ENCODE measurements at places on chromosomes 3 and 15.

DNA sequence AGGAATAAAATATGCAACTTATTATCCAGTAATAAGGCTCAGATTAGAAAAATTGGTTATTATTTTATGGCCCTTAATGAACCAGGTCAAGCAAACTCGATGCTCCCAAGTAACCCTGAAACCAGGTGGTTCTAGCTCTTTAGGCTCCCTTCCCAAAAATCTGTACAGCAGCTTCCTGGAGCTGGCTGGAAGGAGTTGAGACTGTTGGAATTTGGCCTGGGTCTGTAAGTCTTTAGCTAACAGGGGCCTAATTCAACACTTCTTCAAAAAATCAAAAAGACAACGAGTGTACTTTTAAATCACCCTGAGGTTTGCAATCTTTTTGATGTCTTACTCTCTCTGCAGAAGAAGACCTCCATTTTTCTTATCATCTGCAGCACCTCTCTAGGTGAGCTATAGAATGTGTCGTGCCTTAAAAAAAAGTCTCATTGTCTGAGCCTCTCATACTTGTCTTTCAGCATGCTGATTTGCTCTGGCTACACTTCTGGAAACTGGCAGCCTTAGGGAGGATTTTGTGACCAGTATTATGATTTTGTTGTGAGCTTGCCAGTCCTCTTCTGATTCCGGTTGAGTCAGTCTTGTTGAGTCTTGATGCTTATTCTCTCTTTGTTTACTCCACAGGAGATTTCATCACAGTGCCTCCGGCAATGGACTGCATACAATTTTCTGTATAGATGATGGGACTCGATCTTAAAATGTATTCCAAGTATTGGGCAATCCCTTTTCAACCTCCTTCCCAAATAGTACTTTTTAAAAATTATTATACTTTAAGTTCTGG is 235.0 kb upstream of the KBTBD8 start:
- H3K27ac ChIP-seq = no peak overlapping the region
- DNase-seq = peak; percentile 53
- no peaks in the 10 kb centered on the region for H3K27me3 ChIP-seq
- no peaks in the 10 kb centered on the region for H3K36me3 ChIP-seq

DNA sequence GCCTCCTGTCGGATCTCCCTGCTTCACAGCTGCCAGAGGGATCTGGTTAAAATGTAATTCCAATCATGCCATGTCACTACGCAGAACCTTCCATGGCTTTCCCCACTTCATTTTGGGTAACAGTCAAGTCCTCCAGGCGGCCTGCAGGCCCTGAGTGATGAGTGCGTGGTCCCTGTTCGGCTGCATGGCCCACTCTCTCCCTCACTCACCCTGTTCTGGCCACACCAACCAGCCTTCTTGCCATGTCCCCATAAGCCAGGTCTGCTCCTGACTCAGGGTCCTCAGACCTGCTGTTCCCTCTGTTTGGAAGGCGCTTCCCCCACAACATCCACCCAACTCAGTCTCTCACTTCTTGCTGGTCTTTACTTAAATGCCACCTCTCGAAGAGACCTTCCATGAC is 41.6 kb upstream of the LINGO1 start:
- no peaks in the 10 kb centered on the region for H3K27me3 ChIP-seq
- no peak overlapping the region for H3K4me3 ChIP-seq
- H3K36me3 ChIP-seq = no peaks in the 10 kb centered on the region
- no peak overlapping the region for H3K27ac ChIP-seq

GRCh38 chr3:132417695-132418411 is 551 bp downstream of the DNAJC13 start:
- H3K27ac ChIP-seq = peak overlapping the region; percentile 93
- H3K27me3 ChIP-seq = no peaks in the 10 kb centered on the region
- H3K4me3 ChIP-seq = peak overlapping the region; percentile 93
- no peaks in the 10 kb centered on the region for H3K36me3 ChIP-seq
- H3K4me1 ChIP-seq = no peaks in the 10 kb centered on the region
- peak; percentile 31 for DNase-seq

GRCh38 chr15:39219608-39220007 is 361.3 kb upstream of the THBS1 start:
- H3K27ac ChIP-seq = no peak overlapping the region
- H3K4me3 ChIP-seq = no peak overlapping the region
- no peaks in the 10 kb centered on the region for H3K4me1 ChIP-seq
- no peaks in the 10 kb centered on the region for H3K36me3 ChIP-seq
- no peaks in the 10 kb centered on the region for H3K27me3 ChIP-seq
- DNase-seq = no peak

- H3K4me1 ChIP-seq = no peaks in the 10 kb centered on the region
- no peak for DNase-seq
- no peaks in the 10 kb centered on the region for H3K36me3 ChIP-seq
- no peaks in the 10 kb centered on the region for H3K27me3 ChIP-seq
- H3K4me3 ChIP-seq = no peak overlapping the region
- H3K27ac ChIP-seq = no peak overlapping the region
Measured at GRCh38 chr15:38768970-38769369, 204.4 kb upstream of the RASGRP1 start.

- H3K27me3 ChIP-seq = no peaks in the 10 kb centered on the region
- no peaks in the 10 kb centered on the region for H3K36me3 ChIP-seq
- no peak overlapping the region for H3K4me3 ChIP-seq
- no peak for DNase-seq
- no peak overlapping the region for H3K27ac ChIP-seq
Measured at GRCh38 chr3:30557746-30558303, 48.6 kb upstream of the TGFBR2 start.

GRCh38 chr3:167397826-167398225 is 17.7 kb upstream of the ZBBX start:
- H3K4me1 ChIP-seq = no peaks in the 10 kb centered on the region
- H3K27ac ChIP-seq = no peak overlapping the region
- DNase-seq = no peak
- H3K4me3 ChIP-seq = no peak overlapping the region
- no peaks in the 10 kb centered on the region for H3K36me3 ChIP-seq

Data from trophoblast cell (in vitro differentiated cells and primary cell).